ENCODE measurements at places on chromosomes 3 and 15.

- DNase-seq, result no peak
Measured at GRCh38 chr3:46120983-46121382, 87.1 kb downstream of the CCR1 start.

GRCh38 chr15:52652984-52653383, 26.2 kb downstream of the ATOSA start:
- DNase-seq, result peak; percentile 35

- no peak for DNase-seq
Measured at GRCh38 chr15:93613386-93613785, 524.4 kb upstream of the RGMA start.

DNA sequence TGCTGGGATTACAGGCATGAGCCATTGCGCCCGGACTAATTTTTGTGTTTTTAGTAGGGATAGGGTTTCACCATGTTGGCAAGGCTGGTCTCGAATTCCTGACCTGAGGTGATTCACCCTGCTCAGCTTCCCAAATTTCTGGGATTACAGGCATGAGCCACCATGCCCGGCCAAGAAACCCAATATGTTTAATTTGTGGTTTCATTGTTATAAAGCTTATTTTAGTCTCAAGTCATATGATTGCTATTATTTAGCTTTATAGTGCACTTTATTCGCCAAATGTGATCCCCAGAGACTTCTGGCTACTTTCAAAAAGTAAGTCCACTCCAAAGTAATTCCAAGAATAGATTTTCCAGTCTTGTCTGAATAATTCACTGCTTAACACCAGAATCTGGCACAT, 19.3 kb upstream of the SLC4A7 start:
- peak; percentile 23 for DNase-seq

GRCh38 chr3:60809857-60810610, 441.2 kb downstream of the FHIT start:
- no peak for DNase-seq

DNA sequence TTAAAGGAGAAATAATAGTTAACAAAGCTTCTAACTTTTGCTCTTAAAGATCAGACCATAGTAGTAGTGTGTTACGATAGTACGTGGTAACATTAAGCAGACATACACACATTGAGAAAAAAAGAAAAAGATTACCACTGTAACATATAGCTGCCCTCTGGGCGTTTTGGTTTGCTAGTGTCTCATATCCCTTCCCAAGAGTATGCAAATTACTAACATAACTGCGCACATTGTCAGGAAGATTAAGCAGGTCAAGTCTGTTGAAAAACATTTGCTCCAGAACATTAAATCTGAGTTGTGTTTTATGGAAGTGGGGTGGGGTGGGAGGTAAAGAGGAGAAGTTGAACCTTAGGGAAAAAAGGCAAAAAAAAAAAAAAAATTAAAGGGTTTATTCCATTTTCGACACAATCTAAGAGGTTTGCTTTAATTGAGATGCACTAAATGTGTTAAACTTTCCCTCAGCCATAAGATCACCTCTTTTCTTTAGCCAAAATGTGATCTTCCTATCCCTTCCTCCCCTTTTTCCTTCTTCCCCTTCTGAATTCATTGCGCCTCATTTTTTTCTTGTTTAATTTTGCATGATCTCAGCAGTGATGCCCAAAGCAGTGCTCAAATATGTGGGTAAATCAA, 1.5 kb upstream of the LRIG1 start:
- no peak for DNase-seq

DNA sequence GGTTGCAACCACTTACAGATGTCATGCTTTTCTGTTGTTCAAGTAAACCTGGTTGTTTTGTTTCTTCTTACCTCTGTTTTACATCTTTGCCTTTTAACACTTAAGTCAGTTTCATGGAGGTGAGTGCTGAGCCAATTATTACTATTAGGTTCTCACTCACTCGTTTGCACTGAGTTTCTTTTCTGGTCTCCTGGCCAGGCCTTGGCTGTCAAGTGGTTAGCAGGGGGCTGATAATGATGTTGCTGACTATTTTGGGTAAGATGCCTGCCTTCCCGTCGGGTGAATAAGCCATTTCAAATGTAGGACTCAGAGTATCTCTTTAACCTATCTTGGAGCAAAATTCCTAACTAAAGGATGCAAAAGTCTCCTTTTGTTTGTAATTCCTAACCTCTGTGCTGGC, 78.5 kb downstream of the KLHL25 start:
- no peak for DNase-seq

All from AG08396 (cell line).